ENCODE measurements at places on chromosomes 2 and 18.

- no peak for DNase-seq
Measured at GRCh38 chr2:40201425-40201824, 250.5 kb downstream of the SLC8A1 start.

DNA sequence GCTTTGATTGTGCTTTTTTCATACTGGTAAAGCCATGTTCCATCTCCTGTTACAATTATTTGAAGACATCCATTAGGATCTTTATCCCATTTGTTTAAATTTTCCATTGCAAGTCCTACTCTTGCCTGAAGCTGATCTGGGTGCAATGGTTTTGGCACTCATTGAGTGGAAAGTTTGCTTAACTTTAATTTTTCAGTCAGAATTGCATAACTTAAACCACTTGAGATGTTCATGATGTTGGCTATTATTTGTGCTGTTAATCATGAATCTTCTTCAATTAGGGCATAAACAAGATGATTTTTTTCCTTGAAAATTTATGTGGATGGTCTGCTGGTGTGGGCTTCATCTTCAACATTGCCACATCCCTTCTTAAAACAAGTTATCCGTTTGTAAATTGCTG lies 180.1 kb downstream of the ST6GAL2 start:
- DNase-seq = no peak

GRCh38 chr18:13447621-13448334 lies 229.2 kb downstream of the LDLRAD4 start:
- no peak for DNase-seq

DNA sequence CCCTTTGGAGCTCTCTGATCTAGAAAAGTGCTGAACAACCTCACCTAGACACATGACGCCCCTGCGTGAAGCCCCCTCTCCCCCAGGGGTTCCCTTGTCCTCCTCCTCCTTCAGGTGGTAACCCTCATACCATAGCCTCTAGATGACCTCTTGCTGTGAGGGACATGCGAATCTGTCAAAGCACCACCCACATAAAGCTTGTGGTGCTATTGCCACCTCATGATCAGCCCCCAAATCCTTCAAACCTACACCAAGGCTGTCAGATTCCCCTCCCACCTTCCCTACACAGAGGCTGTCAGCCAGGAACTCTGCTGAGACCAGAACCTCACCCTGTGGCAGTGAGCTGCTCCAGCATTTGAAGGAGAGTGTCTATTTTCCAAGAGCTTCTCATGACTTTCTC lies 43.1 kb upstream of the TEX51 start:
- no peak for DNase-seq

DNA sequence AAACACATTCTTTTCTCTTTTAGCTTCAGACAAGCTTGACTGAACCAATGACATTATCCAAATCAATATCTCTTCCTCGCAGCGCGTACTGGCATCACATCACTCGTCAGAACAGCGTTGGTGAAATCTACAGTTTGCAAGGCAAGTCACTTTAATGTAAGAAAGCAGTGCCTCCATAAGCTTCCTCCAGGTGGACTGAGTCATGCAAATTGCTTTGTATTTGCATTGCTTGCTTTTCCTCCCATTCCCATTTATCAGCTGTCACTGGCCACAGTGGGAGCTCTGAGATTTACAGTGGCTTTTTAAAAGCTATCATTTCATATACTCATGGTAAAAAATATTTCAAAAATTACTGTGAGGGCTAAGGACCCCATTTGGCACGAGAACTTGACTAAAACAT lies 189.9 kb downstream of the CD226 start:
- DNase-seq = no peak

DNA sequence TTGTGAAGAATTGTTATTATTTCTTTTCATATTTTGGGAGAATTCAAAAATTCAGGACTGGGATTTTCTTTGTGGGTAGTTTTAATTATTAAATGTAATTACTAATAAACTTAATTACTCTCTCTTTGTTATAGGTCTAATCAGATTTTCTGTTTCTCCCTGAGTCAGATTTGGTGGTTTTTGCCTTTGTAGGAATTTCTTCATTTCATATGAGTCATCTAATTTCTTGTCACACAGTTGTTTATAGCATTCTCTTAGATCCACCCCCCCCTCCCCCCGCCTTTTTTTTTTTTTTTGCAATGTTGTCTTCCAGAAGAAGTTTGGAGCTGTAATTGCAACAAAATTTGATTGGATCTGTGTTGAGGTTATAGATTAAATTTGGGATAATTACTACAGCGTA lies 26.0 kb upstream of the GALR1 start:
- no peak for DNase-seq

DNA sequence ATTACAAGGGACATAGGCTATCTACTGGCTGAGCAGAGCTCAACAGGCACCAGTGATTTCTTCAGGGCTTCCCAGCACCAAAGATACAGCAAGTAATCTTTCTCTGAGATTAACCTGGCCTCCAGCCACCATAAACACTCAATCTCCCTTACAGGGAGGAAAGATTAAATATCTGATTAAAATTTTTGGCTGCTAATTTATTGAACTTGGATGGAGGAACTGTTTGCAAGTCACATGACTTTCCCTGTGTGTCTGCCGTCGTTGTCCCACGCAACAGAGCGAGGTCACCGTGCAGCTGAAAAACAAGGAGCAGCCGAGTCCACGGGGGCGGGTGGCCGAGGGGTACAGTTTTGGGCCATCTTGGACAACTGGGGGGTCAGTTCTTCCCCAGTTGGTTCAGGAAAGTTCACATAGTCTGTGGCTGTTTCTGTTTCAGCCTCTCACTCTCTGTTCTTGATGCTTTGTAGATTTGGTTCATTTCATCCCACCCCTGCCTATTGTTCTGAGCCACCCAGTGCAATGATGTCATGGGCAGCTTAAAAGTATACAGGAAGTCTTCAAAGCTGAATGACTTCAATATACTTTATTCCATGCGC lies 186.8 kb upstream of the CTAGE1 start:
- no peak for DNase-seq

GRCh38 chr2:215583881-215584280 lies 148.0 kb upstream of the FN1 start:
- no peak for DNase-seq

- DNase-seq = no peak
Measured at GRCh38 chr2:187586011-187586641, 31.9 kb upstream of the TFPI start.

GRCh38 chr2:219228041-219228910 lies 1.2 kb downstream of the ATG9A start:
- no peak for DNase-seq

GRCh38 chr2:72080286-72081145 lies 67.1 kb downstream of the CYP26B1 start:
- DNase-seq = no peak

DNA sequence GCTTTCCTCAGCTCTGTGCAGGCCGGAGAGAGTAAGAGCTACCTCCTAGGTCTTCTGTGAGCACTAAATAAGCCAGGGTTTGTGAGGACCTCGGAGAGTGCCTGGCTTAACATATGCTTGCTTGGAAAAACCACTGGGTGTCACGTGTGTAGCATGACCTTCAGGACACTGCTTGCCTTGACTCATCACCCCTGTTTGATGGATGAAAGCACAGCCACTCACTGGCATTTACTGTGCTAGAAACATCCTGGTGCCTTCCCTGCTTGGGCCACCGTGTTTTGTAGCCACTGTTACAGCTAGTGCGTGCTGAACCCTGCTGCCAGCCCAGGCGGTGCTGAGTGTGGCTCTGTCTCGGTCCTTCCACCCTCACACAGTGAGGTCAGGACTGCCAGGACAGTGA lies 34.8 kb upstream of the ITM2C start:
- no peak for DNase-seq

GRCh38 chr2:9291331-9291730 lies 84.7 kb downstream of the ASAP2 start:
- no peak for DNase-seq

GRCh38 chr2:109562421-109562820 lies 51.3 kb downstream of the SEPTIN10 start:
- DNase-seq = no peak

DNA sequence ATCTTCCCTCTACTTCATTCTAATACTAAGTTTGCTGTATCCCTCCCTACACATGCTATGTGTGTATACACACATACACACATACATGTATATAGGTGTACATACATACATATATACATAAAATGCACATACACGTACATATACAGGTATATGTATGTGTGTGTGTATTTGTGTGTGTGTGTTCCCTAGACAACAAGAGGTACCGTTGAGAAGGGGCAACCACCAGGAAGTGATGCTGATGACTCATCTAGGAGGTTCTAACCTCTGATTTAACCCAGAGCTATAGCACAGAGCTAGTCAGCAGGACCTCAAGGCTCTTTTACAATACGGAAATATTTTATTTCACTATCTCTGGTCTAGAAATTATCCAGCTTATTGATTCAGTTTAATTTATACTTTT lies 139.2 kb downstream of the LAMA3 start:
- DNase-seq = no peak

DNA sequence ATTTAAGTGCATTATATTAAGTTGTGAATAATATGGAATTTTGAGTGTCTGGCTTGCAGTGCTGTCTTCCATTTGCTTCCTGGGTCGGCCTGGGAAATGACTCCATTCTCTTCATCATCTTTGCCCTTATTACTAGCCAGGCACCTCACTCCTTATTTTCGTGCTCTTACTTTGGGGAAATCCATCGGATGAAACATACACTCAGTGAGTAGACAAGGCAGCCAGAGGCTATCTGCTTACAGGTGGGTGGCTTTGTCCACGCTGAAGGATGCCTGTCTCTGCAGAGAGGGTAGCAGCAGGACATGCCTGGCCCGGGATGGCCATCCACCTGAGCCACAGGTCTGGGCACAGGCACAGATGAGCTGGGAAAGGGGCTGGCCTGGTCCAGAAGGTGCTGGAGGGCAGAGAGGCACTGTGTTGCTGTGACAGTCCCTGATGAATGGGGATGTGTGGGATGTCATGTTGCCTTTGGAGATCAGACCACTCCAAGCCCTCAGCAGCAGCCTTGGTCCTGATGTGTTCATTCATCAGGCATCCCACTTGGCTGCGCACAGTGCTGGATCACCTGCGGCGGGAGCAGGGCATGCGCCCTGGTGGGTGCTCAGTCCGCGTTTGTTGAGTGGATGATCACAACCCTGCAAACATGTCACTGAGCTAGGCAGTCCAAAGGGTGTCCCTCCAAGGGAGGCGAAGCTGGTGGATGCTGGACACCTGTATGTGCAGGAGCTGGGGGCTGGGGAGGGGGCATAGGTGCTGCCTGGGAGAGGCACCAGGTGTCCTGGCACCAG lies 236.0 kb downstream of the LDLRAD4 start:
- no peak for DNase-seq

DNA sequence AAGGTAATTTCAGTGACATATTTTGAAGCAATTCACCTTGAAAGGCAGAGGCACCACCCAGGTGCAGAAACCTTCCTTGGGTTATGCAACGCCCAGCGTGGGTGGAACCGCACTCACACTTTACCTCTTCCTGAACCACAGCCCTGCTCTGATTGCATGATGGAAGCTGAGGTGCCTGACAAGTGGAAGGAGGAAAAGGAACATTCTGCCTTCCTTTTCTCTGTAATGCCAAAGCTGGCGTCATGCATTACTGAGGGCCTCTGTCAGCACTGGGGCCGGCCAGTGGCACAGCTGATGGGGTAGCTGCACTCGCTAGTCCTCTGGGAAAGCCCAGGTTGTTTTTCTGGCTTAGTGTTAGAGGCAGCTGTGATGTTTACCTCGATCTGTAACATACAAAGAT lies 266.5 kb downstream of the NEDD4L start:
- peak; percentile 9 for DNase-seq

DNA sequence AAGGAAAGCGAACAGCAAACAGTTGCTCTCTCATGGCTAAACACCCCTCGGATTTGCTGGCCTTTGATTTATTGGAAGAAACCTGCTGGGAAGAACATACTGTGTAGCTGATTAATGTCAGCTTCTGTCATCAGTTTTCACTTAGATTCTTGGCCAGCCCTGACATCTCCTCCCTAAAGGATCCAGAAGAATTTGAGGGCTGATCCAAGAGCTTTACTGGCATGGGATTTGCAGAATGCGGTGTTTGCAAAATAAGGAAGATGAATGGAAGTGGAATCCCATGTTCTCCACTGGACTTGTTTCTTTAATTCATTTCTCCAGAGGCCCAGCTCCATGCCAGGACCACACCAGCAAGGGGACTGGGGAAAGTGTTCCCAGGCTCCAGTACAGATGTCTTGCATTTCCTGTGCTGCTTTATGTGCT lies 80.5 kb downstream of the RDH14 start:
- no peak for DNase-seq

DNA sequence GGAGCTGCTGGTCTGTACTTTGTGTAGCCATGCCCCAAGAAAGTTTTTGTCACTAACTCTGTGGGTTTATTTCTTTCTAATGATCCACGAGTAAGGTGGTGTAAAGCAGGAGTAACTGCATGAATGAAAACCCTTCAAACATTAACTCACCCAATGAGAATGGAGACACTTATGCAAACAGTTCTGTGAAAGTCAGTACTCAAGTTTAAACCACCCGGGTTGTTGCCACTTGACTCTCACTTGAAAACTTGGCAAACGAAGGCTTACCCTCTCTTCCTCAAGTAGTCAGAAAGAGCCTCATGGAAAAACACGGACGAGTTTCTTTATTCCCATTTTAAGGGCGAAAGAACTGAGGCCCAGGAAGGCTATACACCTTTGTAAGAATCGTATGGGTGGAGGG lies 117.5 kb downstream of the MMADHC start:
- DNase-seq = no peak

- DNase-seq = no peak
Measured at GRCh38 chr2:66030553-66030952, 404.4 kb upstream of the MEIS1 start.

- DNase-seq = no peak
Measured at GRCh38 chr2:143463719-143464118, 334.5 kb downstream of the ARHGAP15 start.

- DNase-seq = no peak
Measured at GRCh38 chr2:46086578-46087070, 210.6 kb upstream of the EPAS1 start.

DNA sequence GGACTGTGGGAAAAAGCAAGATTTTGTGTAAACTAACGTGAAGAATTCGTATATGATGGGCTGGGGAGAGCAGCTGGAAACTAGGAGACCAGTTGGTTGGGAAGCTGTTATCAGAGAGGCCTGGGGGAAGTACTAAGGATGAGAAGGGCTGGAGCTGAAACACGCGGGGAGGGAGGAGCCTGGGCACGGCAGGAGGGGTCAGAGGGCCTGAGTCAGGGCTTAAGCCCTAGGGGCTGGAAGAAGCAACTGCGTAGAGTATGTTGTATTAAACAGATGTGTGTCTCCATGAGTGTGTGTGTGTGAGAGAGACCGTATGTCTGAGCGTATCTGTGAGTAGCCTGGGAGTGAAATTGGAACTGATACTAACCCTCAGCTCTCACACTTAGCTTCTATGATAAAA lies 8.4 kb downstream of the POMC start:
- no peak for DNase-seq

DNA sequence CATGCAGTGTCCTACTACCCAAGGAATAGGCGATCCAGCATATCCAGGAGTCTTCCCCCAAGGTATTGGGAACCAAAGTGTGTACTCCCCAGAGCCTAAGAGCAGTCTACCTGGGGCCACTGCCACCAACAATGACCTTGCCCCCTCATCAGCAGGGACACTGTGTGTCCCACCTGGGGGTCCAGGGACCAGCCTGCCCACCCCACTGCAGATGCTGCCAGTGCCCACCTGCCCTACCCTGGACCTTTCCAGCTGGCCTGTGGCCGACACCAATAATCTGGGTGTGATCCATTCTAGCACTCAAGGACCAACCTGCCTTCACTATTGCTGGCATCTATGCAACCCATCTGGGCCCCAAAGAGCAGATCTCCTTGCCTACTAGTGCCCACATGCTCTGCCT lies 32.2 kb downstream of the DNAH7 start:
- no peak for DNase-seq

Data from stimulated activated CD4-positive, alpha-beta T cell treated with anti-CD3 and anti-CD28 coated beads, TNF-alpha, amount 100 ng/mL, for 4 hours (primary cell).